ENCODE measurements at places on chromosomes 7 and 10. TPM values are rescaled to one million over a fixed set of nuclear protein-coding genes. Genes with fewer than 3 reads are reported as not detected.
A peak's percentile ranks its signal among the peaks of the same experiment; 100 is the strongest.

DNA sequence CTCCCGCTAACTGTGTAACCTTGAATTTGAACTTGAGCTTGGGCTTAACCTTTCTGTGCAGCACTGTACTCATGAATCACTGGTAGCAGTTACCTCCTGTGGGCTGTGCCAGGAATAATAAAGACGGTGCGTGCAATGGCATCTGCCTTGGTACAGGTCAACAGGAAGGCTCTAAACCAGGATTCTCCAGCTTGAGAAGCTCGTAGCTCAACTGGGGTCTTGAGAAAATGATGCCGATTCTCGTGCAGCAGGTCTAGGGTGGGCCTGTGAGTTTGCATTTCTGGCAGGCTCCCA, 112.5 kb upstream of the ANLN start:
- no peak overlapping the region for H3K4me3 ChIP-seq
- H3K27me3 ChIP-seq: peaks cover 4% of the 10 kb centered on the region
- H3K36me3 ChIP-seq: no peaks in the 10 kb centered on the region
- H3K27ac ChIP-seq: no peak overlapping the region
- peaks cover 2% of the 10 kb centered on the region for H3K4me1 ChIP-seq

DNA sequence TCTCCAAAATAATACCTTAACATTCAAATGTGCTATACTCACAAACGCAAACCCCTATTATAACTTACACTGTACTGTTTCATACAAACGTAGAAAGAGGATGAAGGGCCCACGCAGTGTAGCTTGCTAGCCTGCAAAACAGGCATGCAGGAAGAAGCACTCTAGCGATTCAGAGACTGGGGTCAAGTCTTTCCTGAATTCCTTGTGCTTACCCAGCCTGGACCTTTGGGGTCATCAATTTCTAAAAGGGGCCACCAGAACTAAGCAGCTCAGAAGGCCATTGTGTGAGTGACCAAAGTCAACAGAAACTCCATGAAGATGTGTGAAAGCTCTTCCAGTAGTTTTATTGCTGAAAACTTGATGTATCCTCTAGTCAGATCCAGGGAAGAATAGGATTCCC, 111.9 kb downstream of the SVIL start:
- no peak for DNase-seq
- no peak overlapping the region for H3K27ac ChIP-seq
- peaks cover 12% of the 10 kb centered on the region for H3K4me1 ChIP-seq
- H3K27me3 ChIP-seq: no peaks in the 10 kb centered on the region
- no peak overlapping the region for H3K4me3 ChIP-seq

DNA sequence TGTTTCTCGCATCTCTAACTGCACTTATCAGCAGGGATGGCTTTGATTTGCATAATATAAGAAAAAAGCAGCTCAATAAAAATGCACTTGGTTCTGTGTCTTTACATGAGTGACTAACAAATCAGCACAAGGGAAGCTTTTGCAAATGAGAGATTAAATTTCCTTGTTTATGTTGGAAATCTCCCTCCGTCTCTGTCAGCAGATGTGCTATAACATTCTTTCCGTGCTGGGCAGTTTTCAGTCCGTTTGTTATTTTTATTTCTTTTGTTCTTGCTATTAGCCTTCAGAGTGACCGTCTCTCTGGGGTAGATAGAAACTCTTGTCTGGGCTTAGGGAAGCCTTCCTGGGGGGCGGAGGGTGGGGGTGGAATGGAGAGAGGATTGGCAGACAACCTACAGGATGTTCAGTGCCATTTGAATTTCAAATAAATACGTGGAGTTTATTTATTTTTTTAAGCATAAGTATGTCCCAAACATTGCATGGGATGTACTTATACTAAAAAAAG, 96.0 kb downstream of the GATA3 start:
- no peak overlapping the region for H3K4me3 ChIP-seq
- DNase-seq: no peak
- H3K4me1 ChIP-seq: no peaks in the 10 kb centered on the region
- H3K27ac ChIP-seq: no peak overlapping the region
- peaks cover 8% of the 10 kb centered on the region for H3K27me3 ChIP-seq

- no peak for DNase-seq
- no peaks in the 10 kb centered on the region for H3K36me3 ChIP-seq
- no peaks in the 10 kb centered on the region for H3K27me3 ChIP-seq
- no peaks in the 10 kb centered on the region for H3K4me1 ChIP-seq
- H3K4me3 ChIP-seq: no peak overlapping the region
These were observed 45.9 kb upstream of the AGMO start for GRCh38 chr7:15607529-15608210.

- H3K4me1 ChIP-seq: peaks cover 3% of the 10 kb centered on the region
- no peaks in the 10 kb centered on the region for H3K27me3 ChIP-seq
- no peak for DNase-seq
- no peaks in the 10 kb centered on the region for H3K36me3 ChIP-seq
- H3K4me3 ChIP-seq: no peak overlapping the region
- H3K27ac ChIP-seq: no peak overlapping the region
These were observed 200.9 kb downstream of the DOCK4 start for GRCh38 chr7:112005205-112005775.

DNA sequence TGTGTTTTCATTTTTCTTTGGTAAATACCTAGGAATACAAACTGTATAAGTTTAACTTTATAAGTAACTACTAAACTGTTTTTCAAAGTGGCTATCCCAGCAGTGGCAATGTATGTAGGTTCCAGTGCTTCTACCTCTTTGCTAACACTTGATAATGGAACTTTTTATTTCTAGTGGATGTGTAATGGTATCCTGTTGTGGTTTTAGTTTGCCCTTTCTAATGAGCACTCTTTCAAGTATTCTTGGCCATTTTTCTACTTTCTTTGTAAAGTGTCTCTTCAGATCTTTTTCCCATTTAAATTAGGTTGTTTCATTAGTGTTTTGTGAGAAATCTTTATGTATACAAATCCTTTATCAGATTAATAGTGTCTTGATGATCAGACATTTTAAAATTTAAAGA, 4.6 kb downstream of the KIF20B start:
- peaks cover 52% of the 10 kb centered on the region for H3K36me3 ChIP-seq
- no peak overlapping the region for H3K4me3 ChIP-seq
- H3K27ac ChIP-seq: no peak overlapping the region

DNA sequence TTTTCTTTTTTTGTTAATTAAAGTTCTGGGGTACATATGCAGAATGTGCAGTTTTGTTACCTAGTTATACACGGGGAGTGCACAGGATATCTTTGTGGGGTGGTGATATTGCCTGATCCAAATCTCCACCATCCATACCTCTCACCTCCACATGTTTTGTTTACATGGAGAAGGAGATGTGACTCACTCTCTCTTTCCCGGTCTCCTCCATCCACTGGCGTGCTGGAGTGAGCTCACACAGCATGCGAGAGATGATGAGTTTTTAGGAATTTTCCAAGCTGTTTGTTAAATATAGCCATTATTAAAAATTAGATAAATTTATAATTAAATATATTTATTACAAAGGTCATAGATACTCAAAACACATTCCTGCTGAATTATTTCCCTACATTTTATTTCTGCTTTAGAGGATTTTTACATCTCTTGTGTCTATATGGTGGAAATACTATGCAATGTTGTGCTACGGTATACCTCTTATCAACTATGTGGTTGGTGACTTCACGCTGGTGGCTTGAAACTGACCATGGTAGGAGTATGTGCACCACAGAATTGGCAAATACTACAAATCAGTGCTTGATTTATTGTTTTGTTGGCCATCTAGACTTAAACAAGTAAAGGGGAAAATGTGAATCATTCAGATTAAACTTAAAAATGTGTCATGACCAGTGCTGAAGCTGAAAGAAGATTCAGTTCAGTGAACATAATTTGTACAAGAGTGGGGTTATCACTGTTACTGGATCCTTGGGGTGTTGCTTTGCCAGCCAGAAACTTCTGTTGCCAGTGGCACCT, 107.9 kb upstream of the FAM180A start:
- H3K4me3 ChIP-seq: no peak overlapping the region
- H3K4me1 ChIP-seq: no peaks in the 10 kb centered on the region
- no peak overlapping the region for H3K27ac ChIP-seq
- H3K27me3 ChIP-seq: peaks cover 3% of the 10 kb centered on the region
- no peak for DNase-seq

DNA sequence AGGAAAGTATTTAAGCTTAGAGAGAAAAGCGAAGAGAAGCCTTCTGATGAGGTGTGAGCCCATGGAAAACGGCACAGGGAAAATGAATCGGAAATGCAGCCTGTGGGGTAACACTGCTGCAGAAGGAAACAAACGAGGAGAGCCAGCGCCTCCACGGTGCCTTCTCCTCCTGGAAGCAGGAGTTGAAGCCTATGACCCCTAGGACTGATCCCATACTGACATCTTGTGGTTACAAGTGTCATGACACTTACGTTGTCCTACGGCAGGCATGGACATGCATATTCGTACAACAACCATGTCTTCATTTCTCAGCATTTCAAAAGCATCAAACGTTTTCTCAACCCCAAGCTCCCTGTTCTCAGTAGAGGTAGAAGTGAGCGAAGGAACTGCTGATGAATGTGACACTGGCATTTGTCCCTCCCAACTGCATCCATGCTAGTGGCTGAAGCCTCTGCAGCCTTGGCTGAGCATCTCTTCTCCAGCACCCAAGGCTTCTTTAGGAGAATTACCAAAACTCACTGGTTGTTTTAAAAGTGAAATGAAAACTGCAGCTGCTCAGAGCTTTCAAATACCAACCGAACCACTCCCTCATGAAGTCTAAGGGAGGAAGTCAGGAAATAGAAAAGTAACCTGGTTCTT, 160.2 kb downstream of the JAZF1 start:
- H3K36me3 ChIP-seq: no peaks in the 10 kb centered on the region
- H3K27me3 ChIP-seq: no peaks in the 10 kb centered on the region
- no peaks in the 10 kb centered on the region for H3K4me1 ChIP-seq
- H3K27ac ChIP-seq: no peak overlapping the region
- peak; percentile 53 for DNase-seq

GRCh38 chr7:22566176-22566575, 66.2 kb upstream of the STEAP1B start:
- DNase-seq: no peak
- H3K4me1 ChIP-seq: peaks cover 67% of the 10 kb centered on the region
- no peak overlapping the region for H3K4me3 ChIP-seq
- H3K27ac ChIP-seq: peak overlapping the region; percentile 36
- peaks cover 44% of the 10 kb centered on the region for H3K27me3 ChIP-seq
- peaks cover 7% of the 10 kb centered on the region for H3K36me3 ChIP-seq

- H3K4me3 ChIP-seq: no peak overlapping the region
- no peak overlapping the region for H3K27ac ChIP-seq
- DNase-seq: no peak
- H3K36me3 ChIP-seq: no peaks in the 10 kb centered on the region
- peaks cover 5% of the 10 kb centered on the region for H3K27me3 ChIP-seq
These were observed 537.9 kb upstream of the FOXK1 start for GRCh38 chr7:4144172-4144701.

GRCh38 chr10:4188406-4188805, 403.4 kb upstream of the KLF6 start:
- H3K4me1 ChIP-seq: peaks cover 10% of the 10 kb centered on the region
- no peaks in the 10 kb centered on the region for H3K36me3 ChIP-seq
- H3K27me3 ChIP-seq: no peaks in the 10 kb centered on the region
- H3K27ac ChIP-seq: no peak overlapping the region
- H3K4me3 ChIP-seq: no peak overlapping the region

- H3K27ac ChIP-seq: no peak overlapping the region
- no peaks in the 10 kb centered on the region for H3K36me3 ChIP-seq
- DNase-seq: no peak
- H3K4me1 ChIP-seq: peaks cover 4% of the 10 kb centered on the region
These were observed 697.6 kb upstream of the GALNT17 start for GRCh38 chr7:70434376-70434775.

GRCh38 chr7:55060636-55061022, 41.8 kb downstream of the EGFR start:
- H3K4me1 ChIP-seq: no peaks in the 10 kb centered on the region
- no peak for DNase-seq
- no peaks in the 10 kb centered on the region for H3K27me3 ChIP-seq
- H3K36me3 ChIP-seq: no peaks in the 10 kb centered on the region
- H3K27ac ChIP-seq: no peak overlapping the region
- no peak overlapping the region for H3K4me3 ChIP-seq

GRCh38 chr10:4698075-4698474, 127.9 kb upstream of the AKR1E2 start:
- no peaks in the 10 kb centered on the region for H3K4me1 ChIP-seq
- H3K4me3 ChIP-seq: no peak overlapping the region
- no peak overlapping the region for H3K27ac ChIP-seq

- H3K4me1 ChIP-seq: peaks cover 2% of the 10 kb centered on the region
- no peak overlapping the region for H3K4me3 ChIP-seq
- no peak for DNase-seq
- H3K27me3 ChIP-seq: no peaks in the 10 kb centered on the region
These were observed 149.6 kb downstream of the ADK start for GRCh38 chr10:74300666-74301065.

- H3K36me3 ChIP-seq: no peaks in the 10 kb centered on the region
- DNase-seq: no peak
- H3K27ac ChIP-seq: no peak overlapping the region
- H3K4me1 ChIP-seq: no peaks in the 10 kb centered on the region
- H3K27me3 ChIP-seq: peaks cover 2% of the 10 kb centered on the region
- no peak overlapping the region for H3K4me3 ChIP-seq
These were observed 13.4 kb downstream of the USP54 start for GRCh38 chr10:73577788-73578187.

ZNF273 gene
- 10.6 TPM for total RNA-seq

Measured in activated CD8-positive, alpha-beta T cell treated with anti-CD3 and anti-CD28 coated beads, Interleukin-2, amount 10 ng/mL, durations not matched to agents 7 days and 5 days (primary cell).